NCI-H524 treated with DMSO at 0.1 percent for 48 hours (cell line): ENCODE measurements at places on chromosomes 5 and 9.

DNA sequence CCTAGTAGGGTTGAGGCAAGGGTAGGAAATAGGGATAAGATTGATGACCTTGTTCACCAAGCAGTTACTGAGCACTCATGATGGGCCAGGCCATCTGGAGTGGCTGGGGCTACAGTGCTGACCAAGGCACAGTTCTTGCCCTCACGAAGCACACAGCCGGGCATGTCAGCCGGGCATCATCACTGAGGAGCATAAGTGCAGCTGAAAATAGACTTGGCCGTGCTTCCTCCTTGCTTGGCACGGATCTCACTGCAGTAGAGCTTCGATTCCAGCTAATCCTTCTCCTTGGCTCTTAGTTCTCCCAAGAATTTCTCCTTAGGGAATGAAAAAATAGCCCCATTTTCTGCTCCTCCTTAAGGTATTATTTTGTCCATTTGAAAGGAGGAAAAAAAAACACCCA, 116.6 kb downstream of the NMUR2 start:
- no peak for DNase-seq

- DNase-seq = no peak
Measured at GRCh38 chr5:145536133-145536532, 299.0 kb downstream of the PRELID2 start.

GRCh38 chr9:132627106-132627505, 42.7 kb downstream of the DDX31 start:
- DNase-seq = no peak

GRCh38 chr5:98299435-98299834, 474.0 kb upstream of the RGMB start:
- no peak for DNase-seq

DNA sequence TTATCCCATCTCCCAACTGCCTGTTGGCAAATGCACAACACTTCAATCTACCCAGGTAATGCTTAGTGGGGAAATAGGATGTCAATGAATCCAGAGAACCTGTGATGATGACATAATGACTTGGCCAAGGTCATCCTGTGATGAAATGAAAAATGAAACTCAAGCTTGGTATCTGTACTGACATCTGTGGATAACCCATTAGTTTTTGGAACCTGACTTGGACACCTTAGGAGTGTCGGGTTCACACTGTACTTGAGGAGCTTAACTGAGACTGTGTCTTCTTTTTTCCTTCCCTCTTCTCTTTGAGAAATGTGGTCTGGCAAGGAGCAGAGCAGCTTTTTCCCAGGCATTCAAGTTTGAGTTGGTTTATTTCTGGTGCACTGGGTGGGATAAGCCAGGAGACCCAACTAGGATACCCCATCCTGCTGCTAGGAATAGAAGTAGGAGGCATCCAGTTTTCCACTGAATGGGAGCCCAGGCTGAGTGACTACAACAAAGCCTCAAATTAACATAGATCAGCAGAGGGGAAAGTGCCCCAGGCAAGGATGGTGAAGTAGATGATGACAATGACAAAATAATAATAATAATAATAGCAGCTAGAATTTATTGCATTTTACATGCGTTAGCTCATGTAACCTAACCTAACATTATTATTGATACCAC, 72.1 kb downstream of the ADRB2 start:
- DNase-seq = no peak

DNA sequence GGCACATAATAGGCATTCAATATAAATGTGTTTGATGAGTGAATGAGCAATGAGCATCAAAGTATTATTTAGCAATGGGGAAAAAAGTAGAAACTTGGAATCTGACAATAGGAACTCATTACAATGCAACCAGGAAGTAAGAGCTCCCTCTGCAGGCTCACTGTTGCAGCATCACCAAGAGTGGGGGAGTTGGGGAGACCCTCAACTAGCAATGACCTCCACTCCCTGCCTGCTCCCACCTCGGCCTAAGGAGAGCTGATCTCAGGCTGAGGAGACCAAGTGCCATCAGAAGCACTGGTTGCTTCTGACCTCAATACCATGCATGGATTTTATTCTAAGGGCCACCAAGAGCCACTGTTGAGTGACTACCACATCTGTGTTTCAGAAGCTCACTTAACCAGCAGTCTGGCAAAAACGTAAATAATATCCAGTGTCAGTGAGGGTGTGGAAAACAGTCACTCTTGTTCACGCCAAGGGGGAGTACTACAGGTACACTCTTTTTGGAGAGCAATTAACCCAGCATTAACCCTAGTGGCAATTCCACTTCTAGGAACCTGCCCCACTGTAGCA, 8.0 kb downstream of the VDAC1 start:
- no peak for DNase-seq

GRCh38 chr9:37953206-37953774, 49.4 kb upstream of the SLC25A51 start:
- DNase-seq = no peak

DNA sequence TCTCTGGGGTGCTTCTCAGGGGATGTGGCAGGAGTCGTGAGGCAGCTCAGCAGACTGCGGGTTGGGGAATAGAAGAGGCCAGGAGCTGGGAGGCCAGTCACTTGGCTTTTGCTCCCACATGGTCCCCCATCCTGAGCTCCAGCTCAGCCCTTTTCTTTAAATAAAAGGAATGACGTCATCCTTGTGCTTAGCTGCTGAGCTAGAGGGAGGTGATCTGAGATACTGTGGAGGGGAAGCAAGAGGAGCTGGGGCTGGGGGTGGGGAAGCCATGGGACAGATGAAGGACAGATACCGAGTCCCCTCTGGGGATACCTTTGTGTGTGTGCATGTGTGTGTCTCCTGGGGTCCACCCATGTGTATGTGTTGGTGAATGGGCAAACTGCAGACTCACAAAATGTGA, 89.0 kb upstream of the ARAP3 start:
- no peak for DNase-seq

GRCh38 chr5:36150676-36151433, 832 bp downstream of the LMBRD2 start:
- no peak for DNase-seq

- DNase-seq = no peak
Measured at GRCh38 chr5:129441096-129441495, 19.0 kb upstream of the ADAMTS19 start.

- DNase-seq = no peak
Measured at GRCh38 chr9:9523476-9524139, 1089.2 kb downstream of the PTPRD start.

DNA sequence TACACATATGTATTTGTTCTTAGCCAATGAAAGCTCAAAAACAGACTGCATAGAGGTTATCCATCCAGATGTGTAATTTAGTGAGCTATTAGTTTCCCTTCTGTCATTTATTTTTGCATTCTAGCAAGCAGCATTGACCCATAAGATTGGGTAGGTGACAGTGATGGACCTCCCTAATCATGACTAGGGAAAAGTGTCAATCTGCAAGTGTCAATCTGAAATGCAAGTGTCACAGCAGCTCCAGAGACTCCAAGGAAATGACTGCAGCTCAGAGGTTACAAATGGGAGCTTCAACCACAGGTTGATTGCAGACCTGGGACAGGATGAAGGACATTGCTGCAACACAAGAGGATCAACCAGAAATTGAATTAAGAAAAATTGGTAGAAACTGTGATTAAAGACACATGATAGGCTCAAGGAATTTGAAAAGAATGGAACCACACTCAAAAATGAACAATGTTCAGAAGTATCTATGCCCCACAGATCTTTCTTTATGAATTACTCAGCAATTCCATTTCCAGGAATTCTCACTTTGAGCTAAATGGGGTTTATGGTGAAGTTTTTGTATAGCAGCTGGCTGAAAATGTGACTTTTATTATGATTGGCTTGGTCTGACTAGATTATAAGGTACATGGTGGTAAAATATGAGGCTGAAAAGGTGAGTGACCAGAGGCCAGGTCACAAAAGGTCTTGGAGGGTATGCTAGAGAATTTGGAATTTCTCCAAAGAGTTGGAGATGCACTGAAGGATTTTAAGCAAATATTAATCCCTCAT, 59.6 kb upstream of the HTR4 start:
- DNase-seq = no peak

GRCh38 chr5:98214240-98215051, 559.0 kb upstream of the RGMB start:
- no peak for DNase-seq

GRCh38 chr5:75368391-75368790, 31.4 kb downstream of the HMGCR start:
- no peak for DNase-seq

DNA sequence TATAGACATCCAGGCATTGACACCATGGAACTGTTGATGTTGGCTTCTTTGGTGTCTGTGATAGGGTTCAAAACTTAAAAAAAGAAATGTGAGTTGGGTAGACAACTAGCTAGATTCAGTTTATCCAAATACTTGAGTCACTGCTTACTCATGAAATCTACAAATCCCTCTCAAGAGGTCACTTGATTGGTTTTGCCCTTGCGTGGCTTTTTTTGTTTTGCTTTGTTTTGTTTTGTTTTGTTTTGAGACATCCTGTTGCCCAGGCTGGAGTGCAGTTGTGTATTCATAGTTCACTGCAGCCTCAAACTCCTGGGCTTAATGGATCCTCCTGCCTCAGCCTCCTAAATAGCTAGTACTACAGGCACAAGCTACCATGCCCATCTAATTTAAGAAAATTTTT, 10.5 kb upstream of the ENTREP1 start:
- no peak for DNase-seq

GRCh38 chr5:165420493-165420892, 1915.1 kb downstream of the MAT2B start:
- DNase-seq = no peak

GRCh38 chr5:132294728-132295504, 722 bp downstream of the SLC22A4 start:
- DNase-seq = no peak

- DNase-seq = no peak
Measured at GRCh38 chr5:77167695-77168121, 42.8 kb upstream of the PDE8B start.

- no peak for DNase-seq
Measured at GRCh38 chr5:68407311-68408239, 192.0 kb downstream of the PIK3R1 start.

GRCh38 chr9:127208416-127208815, 56.2 kb upstream of the GARNL3 start:
- no peak for DNase-seq

- DNase-seq = no peak
Measured at GRCh38 chr9:129014608-129015007, 13.5 kb downstream of the SH3GLB2 start.

DNA sequence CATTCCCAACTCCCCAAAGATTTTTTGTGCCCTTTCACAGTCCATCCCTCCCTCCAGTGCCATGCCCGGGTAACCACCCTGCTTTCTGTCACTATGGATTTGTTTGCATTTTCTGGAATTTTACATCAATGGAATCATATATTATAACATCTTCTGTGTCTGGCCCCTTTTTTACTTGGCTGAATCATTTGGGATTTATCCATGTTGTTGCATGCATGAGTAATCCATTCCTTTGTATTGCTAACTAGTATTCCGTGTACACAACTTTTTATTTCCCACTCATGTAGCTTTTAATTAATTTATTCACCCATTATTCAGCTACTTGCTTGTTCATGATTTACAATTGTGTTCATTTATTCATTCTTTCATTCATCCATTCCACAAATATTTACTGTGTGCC, 94.1 kb downstream of the FGF18 start:
- no peak for DNase-seq

- DNase-seq = no peak
Measured at GRCh38 chr5:151637676-151638075, 46.5 kb upstream of the FAT2 start.

DNA sequence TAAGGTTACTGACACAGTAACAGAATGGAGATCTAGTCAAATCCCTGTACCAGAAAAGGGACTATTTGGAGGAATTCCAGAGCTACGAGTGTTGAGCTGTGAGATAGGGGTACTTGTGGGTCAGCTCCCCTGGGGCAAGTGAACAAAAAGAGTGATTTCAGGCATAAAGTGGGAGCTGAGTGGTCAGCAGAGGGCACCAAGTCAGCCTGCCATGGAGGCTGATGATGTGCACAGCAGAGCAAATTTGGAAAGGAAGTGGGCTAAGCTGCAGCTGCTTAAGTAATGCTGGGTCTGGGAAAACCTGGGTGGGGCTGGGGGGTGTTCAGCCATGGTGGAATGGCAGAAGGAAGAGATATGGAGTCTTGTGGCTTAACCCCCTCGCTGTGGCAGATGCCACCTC, 327.9 kb downstream of the NTRK2 start:
- DNase-seq = no peak

DNA sequence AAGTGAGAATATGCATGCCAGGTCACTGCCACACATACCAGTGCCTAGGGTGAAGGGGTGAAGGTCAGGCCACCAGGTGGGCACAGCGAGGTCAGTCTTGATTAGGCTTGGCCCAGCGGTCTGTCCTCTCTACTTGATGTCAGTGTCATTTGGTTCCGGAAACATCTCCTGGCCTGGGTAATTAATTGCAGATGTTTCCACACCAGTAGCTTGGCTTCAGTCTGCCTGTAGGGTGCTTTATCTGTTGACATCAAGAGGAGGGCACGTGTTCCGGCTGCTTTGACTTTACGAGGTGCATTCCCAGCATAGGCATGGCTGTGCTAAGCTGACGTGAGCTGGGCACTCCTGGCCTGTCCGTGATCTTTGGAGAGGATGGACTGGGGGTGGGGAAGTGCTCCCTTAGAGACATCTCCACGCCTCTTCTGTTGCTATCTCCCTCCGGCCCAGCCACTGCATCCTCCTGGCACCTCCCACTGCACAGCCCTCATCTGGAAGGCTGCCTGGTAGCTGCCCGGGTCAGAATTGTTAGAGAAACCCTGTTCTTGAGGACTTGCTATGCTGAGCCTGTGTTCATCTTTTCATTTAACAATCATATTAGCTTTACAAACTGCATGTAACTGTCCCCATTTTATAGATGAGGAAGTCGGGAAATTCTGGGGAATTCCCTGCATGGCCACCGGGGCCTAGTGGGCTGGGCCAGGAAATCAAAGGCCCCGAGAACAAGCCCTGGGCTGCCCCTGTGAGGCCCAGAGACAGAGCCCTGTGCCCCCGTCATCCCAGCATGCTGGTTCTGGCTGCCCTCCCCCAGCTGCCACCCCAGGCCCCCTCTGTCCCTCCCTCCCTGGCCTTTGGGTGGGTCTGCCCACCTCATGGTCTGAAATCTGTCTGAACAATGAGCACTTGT, 29.1 kb downstream of the JADE2 start:
- DNase-seq = no peak

DNA sequence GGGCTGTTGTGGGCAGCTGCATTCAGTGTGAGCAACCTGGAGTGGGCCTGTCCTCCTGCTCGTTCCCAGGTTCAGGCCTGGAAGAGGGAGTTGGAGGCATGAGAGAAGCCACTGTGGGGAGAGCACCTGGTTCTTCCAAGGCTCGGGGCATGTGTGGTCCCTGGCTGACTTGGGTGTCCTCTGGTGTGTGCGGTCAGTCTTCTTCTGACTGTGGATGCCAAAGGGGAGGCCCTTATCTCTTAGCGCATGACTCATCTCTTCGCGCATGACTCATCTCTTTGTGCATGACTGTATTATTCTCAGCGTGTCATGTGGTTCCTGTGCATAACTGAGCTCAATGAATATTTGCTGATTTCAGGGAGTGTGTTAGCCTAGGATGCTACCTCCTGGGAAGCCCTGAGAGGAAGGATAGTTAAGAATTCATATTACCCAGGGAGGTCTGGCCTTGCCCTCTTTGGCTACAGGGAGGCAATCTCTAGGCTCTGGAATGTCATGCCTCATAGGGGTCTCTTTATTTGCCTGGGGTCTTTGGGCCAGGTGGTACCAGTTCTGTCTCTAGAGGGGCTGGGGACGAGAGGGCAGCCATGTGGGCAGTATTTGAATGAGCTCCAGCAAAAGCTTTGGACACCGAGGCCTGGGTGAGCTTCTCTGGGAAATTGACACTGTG, 188.7 kb downstream of the HSPA4 start:
- DNase-seq = no peak

- DNase-seq = no peak
Measured at GRCh38 chr5:169811023-169811422, 169.3 kb downstream of the INSYN2B start.
